ENCODE measurements at places on chromosomes 7 and 10. TPM values are rescaled to one million over a fixed set of nuclear protein-coding genes. Genes with fewer than 3 reads are reported as not detected.

DNA sequence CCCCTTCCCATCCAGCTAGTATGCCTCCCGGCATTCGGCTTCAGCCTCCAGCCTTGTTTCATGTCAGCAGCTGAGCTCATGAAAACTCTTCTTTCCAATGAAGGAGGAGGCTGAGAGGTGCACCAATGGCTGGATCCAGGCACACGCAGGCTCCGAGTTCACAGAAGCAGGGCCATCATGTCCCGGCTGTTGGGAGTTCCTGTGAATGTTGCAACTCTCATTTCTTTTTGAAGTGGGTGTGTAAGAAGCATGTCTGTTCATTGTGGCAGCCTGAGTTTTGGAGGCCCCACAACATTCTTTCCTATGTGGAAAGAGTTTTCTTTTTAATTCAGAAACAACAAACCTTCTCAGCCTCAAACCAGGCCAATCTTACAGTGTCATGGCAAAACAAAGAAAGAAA is 89.7 kb downstream of the PTPRE start:
- H3K27me3 ChIP-seq, result no peaks in the 10 kb centered on the region
- peaks cover 54% of the 10 kb centered on the region for H3K4me1 ChIP-seq
- no peak overlapping the region for H3K27ac ChIP-seq
- no peak overlapping the region for H3K4me3 ChIP-seq

- H3K36me3 ChIP-seq, result no peaks in the 10 kb centered on the region
- no peak overlapping the region for H3K27ac ChIP-seq
- H3K4me1 ChIP-seq, result peaks cover 4% of the 10 kb centered on the region
- no peaks in the 10 kb centered on the region for H3K27me3 ChIP-seq
Observed at GRCh38 chr10:52979295-52979990, 206.9 kb upstream of the MBL2 start.

The VWA2 gene
- total RNA-seq, result not detected

GRCh38 chr7:36490419-36490830 is 100.8 kb downstream of the ANLN start:
- H3K36me3 ChIP-seq, result no peaks in the 10 kb centered on the region
- no peak overlapping the region for H3K4me3 ChIP-seq
- H3K27ac ChIP-seq, result no peak overlapping the region
- peaks cover 6% of the 10 kb centered on the region for H3K4me1 ChIP-seq

GRCh38 chr7:133479456-133480065 is 226.7 kb downstream of the EXOC4 start:
- no peak overlapping the region for H3K27ac ChIP-seq
- DNase-seq, result no peak
- H3K27me3 ChIP-seq, result no peaks in the 10 kb centered on the region
- peaks cover 11% of the 10 kb centered on the region for H3K4me1 ChIP-seq
- H3K36me3 ChIP-seq, result peaks cover 3% of the 10 kb centered on the region

The DIP2C gene
- 47.9 TPM for total RNA-seq

The AKR1D1 gene
- not detected for total RNA-seq

GRCh38 chr7:10657201-10657600 is 316.5 kb upstream of the PHF14 start:
- H3K27ac ChIP-seq, result no peak overlapping the region
- no peak for DNase-seq
- H3K4me3 ChIP-seq, result no peak overlapping the region
- H3K27me3 ChIP-seq, result peaks cover 2% of the 10 kb centered on the region

DNA sequence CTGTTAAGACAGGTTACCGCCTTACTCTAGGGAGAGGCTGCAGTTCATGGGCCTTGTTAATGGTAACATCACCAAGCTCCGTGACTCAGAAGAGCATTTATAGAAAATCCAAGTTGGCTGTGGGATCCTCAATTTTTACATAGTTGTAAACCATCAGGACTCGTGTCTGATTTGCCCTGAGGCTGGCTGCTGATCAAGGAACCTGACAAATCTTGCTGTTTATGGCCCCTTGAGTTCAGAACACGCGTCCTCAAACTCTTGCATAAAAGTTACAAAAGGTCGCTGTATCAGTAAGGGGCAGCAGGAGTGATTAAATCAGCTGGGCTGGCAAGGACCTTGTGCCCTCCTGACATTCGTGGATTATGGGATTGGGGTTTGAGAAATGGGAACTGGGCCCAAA is 4.6 kb downstream of the SLC13A4 start:
- H3K27me3 ChIP-seq, result peaks cover 14% of the 10 kb centered on the region
- no peaks in the 10 kb centered on the region for H3K36me3 ChIP-seq
- H3K4me1 ChIP-seq, result peaks cover 5% of the 10 kb centered on the region
- no peak overlapping the region for H3K27ac ChIP-seq
- no peak overlapping the region for H3K4me3 ChIP-seq

DNA sequence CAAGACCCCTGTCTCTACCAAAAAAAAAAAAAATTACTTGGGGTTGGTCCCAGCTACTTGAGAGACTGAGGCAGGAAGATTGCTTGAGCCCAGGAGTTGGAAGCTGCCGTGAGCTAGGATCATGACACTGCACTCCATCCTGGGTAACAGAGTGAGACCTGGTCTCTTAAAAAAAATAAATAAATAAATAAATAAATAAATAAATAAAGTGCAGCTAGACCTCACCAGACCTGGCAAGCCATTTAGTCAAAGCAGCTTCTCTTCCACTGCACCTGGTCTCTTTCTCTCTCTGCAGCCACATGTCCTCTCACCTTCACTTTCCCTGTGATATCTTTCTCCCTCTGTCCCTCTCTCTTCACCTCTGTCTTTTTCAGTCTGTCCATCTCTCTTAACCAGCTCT is 75.2 kb upstream of the CHCHD3 start:
- no peak for DNase-seq
- H3K27me3 ChIP-seq, result peaks cover 14% of the 10 kb centered on the region
- no peak overlapping the region for H3K27ac ChIP-seq
- H3K4me3 ChIP-seq, result no peak overlapping the region
- H3K36me3 ChIP-seq, result no peaks in the 10 kb centered on the region

The PITRM1 gene
- 95.0 TPM for total RNA-seq

DNA sequence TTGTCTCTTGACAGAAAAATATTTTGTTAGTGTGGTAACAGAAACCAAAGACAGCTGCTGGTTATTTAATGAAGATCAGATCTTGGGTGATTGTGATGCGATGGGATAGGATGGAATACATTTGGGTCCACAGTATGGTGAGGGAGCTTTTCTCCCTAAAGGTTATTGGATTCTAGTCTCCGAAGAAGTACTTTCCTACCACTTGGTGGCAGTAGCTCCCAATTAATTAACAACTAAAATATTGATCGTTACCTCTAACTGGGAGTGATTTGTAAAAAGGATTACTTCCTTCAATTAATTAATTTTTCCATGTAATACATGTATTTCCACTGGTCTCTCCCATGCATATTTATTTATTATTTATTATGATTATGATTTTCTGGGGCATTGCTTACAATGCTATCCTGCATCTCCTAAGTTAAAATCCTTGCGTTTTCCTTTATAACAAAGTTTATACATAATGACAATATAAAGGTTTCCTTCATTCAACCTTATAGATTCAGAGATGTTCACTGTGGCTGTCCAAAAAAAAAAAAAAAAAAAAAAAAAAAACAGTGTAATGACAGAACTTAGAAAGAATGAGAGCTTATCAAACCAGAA is 25.6 kb downstream of the TMEM196 start:
- H3K4me1 ChIP-seq, result no peaks in the 10 kb centered on the region
- H3K36me3 ChIP-seq, result no peaks in the 10 kb centered on the region
- no peak overlapping the region for H3K27ac ChIP-seq
- peaks cover 12% of the 10 kb centered on the region for H3K27me3 ChIP-seq

DNA sequence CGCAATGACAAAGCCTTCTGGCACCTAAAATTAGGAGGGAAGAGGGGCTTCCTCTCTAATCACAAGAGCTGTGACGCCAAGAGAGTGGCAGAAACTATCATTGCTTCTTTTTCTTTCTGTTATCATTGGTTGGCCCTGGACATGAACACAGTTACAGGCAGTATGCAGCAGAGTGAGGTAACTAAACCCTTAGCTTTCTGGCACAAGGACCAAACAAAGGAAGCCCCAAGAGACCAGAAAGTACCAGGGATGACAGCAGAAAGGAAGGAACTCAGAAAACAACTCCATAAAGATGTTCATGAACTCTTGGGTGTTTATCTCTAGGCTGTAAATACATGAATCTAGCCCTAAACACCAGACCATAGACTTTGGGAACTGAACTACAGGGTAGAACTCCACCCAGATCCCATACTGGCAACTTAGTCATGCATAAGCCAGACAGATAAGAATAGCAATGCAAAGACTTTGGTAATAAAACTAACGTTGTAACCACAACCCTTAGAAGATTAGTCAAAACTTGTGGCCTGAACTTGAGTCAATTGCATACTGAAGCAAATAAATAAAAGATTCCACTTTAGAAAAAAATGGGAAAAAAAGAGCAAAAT is 195.7 kb upstream of the PTN start:
- H3K4me3 ChIP-seq, result no peak overlapping the region
- no peak for DNase-seq
- H3K27me3 ChIP-seq, result no peaks in the 10 kb centered on the region
- peaks cover 5% of the 10 kb centered on the region for H3K36me3 ChIP-seq
- peak overlapping the region; percentile 49 for H3K27ac ChIP-seq

DNA sequence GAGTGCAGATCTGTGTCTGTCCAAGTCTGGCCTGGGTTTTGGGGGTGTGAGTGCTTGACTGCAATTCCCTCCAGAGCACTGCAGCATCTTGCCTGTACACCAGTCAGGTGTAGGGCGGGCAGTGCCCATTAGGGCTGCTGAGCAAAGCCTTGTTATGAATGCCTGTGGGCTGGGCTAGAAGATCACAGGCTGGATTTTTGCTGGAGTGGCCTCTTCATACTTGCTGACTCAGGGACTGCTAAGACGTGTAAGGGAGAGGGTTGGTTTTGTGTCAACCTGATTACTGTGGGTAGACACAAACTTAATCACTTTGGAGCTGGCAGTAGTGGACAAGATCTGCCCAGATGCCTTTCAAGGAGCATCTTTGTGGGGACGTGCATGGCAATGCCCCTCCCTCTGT is 29.6 kb downstream of the DMBT1 start:
- H3K27ac ChIP-seq, result no peak overlapping the region
- no peak overlapping the region for H3K4me3 ChIP-seq
- no peaks in the 10 kb centered on the region for H3K36me3 ChIP-seq
- DNase-seq, result no peak

DNA sequence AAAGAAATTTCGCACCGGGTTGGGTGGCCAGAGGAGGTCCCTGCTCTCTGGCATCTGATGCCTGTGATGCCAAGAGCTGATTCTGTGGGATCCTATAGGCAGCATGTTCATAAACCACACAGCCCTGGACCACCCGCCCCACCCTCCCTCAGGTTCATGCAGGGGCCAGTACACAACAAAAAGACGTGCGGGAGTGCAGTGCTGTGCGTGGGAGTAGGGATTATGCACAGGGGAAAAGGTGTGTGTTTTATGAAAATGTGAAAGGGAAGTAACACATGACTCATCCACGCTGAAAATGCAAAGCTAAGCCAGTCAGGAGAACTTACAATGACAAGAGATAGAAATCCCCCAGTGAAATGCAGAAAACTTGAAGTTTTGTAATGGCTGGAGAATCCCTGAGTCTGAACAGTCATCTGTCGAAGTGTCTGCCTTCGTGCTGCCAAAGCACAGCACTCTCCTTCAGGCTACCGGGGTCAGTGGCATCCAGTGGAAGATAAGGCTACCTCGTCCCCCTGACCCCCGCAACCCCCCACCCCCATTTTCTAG is 1.1 kb downstream of the KIAA1217 start:
- peaks cover 28% of the 10 kb centered on the region for H3K4me1 ChIP-seq
- no peak for DNase-seq
- peak overlapping the region; percentile 45 for H3K27ac ChIP-seq
- peak overlapping the region; percentile 83 for H3K4me3 ChIP-seq

DNA sequence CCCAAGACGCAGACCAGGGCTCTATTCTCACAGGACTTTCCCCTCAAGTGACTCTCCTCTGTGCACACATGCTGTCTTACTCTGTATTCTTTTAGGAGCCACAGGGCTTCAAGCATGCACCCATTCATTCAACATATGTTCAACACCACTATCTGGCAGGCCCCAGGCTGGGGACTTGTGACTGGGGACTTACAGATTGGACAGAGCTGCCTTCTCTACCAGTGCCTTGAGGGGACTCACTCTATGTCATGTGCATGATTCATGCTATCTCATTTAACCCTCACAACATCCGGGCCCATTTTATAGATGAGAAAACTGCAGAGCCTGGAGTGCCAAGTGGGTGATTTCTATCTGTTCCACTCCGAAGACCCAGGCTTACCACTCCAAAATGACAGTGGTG is 34.3 kb downstream of the MYL10 start:
- no peak overlapping the region for H3K27ac ChIP-seq
- H3K4me1 ChIP-seq, result no peaks in the 10 kb centered on the region
- H3K36me3 ChIP-seq, result peaks cover 2% of the 10 kb centered on the region
- DNase-seq, result peak; percentile 24
- H3K4me3 ChIP-seq, result no peak overlapping the region

- H3K27ac ChIP-seq, result no peak overlapping the region
- no peak for DNase-seq
- H3K27me3 ChIP-seq, result peaks cover 2% of the 10 kb centered on the region
- H3K4me3 ChIP-seq, result no peak overlapping the region
- H3K36me3 ChIP-seq, result no peaks in the 10 kb centered on the region
Observed at GRCh38 chr10:4883079-4883739, 57.2 kb downstream of the AKR1E2 start.

The FAM25G gene
- total RNA-seq, result not detected

GRCh38 chr7:106125417-106125816 is 13.3 kb upstream of the SYPL1 start:
- peaks cover 2% of the 10 kb centered on the region for H3K27me3 ChIP-seq
- H3K4me3 ChIP-seq, result no peak overlapping the region
- DNase-seq, result no peak
- H3K4me1 ChIP-seq, result peaks cover 18% of the 10 kb centered on the region
- no peak overlapping the region for H3K27ac ChIP-seq
- no peaks in the 10 kb centered on the region for H3K36me3 ChIP-seq

GRCh38 chr10:17233286-17233991 is 5.4 kb downstream of the VIM start:
- peaks cover 69% of the 10 kb centered on the region for H3K4me1 ChIP-seq
- peak overlapping the region; percentile 86 for H3K27ac ChIP-seq
- H3K4me3 ChIP-seq, result peak overlapping the region; percentile 89
- peaks cover 67% of the 10 kb centered on the region for H3K36me3 ChIP-seq

- H3K27me3 ChIP-seq, result no peaks in the 10 kb centered on the region
- peaks cover 4% of the 10 kb centered on the region for H3K36me3 ChIP-seq
- DNase-seq, result no peak
- no peak overlapping the region for H3K4me3 ChIP-seq
- no peak overlapping the region for H3K27ac ChIP-seq
Observed at GRCh38 chr10:30995081-30995770, 36.4 kb downstream of the ZNF438 start.

GRCh38 chr10:31888442-31888841 is 40.2 kb downstream of the ARHGAP12 start:
- peaks cover 2% of the 10 kb centered on the region for H3K36me3 ChIP-seq
- no peaks in the 10 kb centered on the region for H3K27me3 ChIP-seq
- no peak for DNase-seq
- peaks cover 41% of the 10 kb centered on the region for H3K4me1 ChIP-seq
- no peak overlapping the region for H3K4me3 ChIP-seq
- H3K27ac ChIP-seq, result peak overlapping the region; percentile 62

All from chondrocyte (in vitro differentiated cells).